AG04450 (cell line): ENCODE measurements at places on chromosomes 13 and 19.

GRCh38 chr13:101944521-101944920, 457.3 kb downstream of the FGF14 start:
- no peak for DNase-seq

DNA sequence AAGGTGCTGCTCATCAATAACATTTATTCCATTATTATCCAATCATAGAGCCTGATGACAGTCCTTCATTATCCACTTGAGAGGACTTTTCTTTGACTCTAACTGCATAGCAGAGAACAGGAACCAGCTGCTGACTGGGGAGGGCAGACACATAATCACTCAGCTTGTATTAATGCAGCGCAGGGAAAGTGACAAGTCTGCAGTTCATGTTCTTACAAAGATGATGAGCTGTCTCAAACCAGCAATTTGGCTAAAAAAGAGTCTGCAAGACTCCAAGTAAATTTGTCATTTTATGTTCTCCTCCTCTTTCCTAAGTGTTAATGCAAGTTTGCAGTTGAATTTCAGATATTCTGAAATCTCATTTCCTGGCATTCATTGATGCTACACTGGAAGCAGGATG, 40.0 kb upstream of the CBY2 start:
- DNase-seq = no peak

GRCh38 chr19:15476325-15476724, 3.0 kb downstream of the PGLYRP2 start:
- DNase-seq = no peak

DNA sequence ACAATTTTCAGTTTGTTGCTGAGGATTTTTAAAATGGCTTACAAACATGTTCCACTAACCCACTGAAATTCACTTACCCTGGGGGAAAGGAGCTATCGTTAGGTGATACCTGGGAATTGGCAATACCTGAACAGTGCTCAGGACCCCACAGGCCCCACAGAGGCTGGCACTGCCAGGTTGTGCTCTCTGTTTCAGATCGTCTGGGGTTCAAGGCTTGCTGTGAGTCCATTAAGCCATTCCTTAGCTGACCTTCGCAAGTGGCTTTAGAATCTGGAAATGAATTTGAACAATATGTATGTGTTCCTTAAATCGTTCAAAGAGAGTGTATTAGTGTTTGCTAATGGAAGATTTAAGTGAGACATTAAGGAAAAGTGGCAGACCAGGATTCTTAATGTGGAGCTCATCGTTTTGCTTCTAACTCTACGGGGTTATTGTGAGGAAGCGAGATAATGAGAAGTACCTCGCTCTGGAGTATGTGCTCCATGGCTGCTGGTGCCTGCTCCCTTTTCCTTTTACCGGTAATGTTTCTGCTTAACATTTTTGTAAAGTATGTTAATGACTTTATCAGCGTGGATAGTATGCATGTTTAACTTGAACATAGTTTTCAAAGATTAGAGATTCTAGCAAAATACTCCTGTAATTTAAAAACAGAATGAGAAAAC, 13.6 kb downstream of the KLF5 start:
- DNase-seq = no peak

DNA sequence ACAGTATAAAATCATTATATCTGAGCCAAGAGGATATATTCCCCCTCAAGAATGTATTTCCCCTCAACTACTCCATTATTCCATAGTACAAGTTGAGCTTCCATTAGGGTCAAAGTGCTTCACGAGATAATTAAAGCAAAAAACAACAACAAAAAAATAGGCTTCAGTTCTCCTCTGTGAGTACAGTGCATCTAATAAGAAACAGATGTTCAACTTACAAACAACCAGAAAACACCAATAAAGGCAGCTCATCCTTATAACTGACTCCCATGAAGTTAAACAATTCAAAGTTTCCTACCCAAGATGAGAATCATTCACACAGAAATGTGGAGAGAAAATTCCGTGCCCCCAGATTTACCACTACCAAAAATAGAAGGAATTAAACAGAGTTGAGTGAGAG, 854.4 kb downstream of the PCDH9 start:
- DNase-seq = no peak

GRCh38 chr19:41376998-41377365, 649 bp downstream of the TMEM91 start:
- DNase-seq = no peak

- no peak for DNase-seq
Measured at GRCh38 chr13:107811233-107812013, 403.9 kb downstream of the LIG4 start.

DNA sequence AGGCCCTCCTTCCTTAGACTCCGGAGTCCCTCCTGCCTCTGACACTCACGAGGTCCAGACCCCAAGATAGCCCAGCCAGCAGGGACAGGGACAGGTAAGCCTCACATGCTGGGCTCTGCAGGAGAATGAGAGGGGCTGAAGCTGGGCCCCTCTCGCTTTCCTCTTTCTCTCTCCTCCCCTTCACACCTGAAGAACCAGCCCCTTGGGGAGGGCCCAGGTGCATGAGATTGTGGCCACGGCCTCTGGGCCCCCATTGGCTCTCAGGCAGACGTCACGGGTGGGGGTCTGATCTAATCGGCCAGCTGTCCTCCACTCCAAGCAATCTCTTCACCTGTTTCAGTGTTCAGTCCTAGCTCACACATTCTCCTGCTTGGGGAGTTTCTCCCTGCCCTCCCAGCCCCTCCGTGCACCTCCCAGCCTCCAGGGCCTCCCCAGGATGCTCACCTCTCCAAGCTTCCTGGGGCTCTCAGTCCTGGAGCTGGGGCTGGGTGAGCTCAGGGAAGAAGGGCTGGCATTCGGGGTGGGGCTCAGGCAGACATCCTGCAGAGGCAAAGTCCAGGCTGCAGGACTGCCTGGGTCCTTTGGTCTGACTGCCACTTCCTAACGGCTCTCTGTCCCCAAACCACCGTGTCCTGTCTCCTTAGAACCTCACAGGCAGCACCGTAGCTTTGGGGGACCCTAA, 2.8 kb downstream of the TMEM150B start:
- DNase-seq = no peak

GRCh38 chr19:33273881-33274662, 28.3 kb downstream of the CEBPA start:
- DNase-seq = peak; percentile 34

DNA sequence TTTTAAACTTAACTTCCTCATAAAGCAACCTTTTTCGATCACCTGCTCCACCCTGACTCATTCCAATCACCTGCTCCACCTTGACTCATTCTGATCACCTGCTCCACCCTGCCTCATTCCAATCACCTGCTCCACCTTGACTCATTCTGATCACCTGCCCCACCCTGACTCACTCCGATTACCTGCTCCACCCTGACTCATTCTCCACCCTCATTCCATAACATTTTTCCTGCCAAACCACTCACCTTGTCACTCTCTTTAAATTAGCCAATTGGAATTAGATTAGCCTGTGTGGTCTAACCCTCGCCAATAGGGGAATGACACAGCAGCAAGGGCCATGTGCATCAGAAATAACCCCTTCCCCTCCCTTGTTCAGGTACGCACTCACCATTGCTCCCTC, 31.9 kb upstream of the ZNF83 start:
- no peak for DNase-seq

DNA sequence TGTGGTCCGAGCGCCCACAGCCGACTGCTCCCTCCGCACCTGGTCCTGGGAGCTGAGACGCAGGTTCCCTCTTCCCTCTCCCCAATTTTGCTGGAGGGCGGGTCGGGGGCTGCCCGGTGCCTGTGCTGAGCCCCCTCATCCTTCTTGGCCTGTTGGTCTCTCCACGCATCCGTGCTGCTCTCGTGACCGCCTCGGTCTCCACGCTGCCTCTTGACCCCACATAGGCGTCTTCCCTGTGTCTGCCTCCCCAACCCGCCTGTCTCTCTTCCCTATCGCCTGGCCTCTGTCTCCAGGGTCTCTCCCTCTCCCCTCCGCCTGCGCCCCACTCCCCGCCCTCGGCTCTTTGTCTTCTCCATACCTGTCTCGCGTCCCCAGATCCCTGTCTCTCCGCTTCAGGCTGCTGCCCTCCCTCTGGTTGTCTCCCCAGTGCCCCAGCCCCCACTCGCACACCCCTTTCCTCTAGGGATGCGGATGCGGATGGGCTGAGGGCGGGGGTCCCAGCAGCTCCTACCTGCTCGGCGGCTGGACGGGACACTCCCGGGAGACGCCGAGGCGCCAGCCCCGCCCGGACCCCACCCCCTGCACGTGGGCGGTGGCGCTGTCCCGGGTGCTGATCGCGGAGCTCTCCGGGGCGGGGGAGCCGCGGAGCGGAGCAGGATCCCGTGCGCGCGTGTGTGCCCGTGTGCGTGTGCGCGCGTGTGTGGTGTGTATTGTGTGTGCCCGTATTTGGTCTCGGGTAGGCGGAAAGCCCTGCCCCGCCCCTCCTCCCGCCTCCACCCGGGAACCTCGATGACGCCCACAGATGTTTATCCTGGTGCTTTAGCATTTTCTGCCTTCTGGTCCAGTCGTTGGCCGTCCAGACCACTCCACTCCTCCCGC, at the start of gene SYT5:
SYT5 (minus strand) TSS at position 684 of the 879 bp plus-strand sequence. CDS start 1,248 bp downstream, outside the sequence.
- no peak for DNase-seq

GRCh38 chr19:18701250-18701608, 17.7 kb downstream of the CRTC1 start:
- no peak for DNase-seq

DNA sequence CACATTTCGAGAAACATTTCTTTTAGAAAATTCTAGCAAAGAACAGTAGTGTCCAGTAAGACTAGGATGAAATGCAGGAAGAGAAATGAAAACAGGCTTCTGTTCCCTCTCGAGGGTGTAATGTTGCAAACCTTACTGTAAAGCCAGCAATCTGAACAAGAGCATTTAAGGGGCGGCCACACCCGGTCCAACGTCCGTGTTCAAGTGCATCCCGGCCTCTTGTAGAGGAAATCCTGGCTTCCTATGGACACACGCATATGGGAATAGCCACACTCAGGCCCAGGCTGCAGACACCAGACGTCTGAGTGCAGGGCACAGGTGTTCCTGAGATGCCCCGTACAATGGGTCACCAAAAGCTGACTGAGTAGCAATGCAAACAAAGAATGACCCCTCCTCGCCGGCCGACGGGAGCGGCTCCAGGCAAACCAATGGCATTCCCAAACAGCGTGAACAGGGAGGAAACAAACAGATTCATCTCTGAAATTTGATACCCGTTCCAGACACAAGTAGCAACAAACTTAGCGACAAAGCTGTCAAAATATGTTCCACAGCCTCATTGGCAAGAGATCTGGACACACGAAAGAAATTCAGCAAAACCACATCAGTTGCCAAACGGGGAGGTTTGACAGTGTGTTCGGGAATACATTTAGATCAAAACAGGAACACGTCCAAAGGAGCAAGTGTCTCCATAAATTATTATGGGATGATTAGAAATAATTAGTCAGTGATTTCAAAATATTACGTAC, 278.6 kb upstream of the TSHZ3 start:
- DNase-seq = no peak

DNA sequence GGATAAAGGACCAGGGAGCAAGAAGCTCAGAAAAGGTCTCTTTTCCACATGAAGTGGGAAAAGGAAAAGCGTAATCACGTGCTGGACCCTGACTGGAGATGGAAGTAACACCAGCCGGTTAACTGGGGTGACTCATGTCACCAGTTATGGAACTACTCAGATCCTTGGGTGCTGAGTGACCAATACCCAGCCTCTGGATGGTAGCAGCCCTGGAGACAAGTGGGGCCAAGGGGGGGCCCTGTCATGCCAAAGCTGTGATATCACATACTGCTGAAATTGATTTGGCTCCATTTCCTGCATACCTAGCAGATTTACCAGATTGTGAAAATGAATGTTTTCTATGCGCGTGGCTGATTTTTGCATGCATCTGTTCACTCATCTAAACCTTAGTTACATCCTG, 158.9 kb downstream of the ZIC5 start:
- DNase-seq = no peak

- no peak for DNase-seq
Measured at GRCh38 chr13:53466576-53466975, 438.0 kb downstream of the OLFM4 start.

DNA sequence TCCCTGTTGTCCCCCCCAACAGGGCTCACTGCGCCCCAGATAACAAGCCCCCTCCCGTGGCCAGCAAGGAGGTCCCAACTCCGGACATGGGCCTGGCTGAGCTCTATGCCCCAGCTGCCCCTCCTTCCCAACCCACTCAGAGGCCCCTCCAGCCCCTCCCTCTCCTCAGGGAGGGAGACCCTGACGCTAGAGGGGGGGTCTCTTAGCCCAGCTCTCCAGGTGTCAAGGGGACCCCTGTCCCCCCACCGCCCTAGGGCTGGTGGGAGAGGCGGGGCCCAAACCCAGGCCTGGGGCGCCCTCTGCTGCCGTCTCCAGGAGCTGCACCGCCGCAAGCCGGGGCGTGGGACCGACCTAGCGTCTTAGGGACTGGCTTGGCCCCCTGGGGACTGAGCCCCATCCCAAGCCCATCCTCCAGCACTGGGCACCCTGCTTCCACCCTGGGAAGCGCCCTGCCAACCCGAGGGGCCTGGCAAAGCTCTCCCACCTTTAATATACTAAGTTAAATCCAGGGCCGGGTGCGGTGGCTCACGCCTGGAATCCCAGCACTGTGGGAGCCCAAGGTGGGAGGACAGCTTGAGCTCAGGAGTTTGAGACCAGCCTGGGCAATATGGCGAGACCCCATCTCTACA, 1.4 kb downstream of the GRIN3B start:
- no peak for DNase-seq

DNA sequence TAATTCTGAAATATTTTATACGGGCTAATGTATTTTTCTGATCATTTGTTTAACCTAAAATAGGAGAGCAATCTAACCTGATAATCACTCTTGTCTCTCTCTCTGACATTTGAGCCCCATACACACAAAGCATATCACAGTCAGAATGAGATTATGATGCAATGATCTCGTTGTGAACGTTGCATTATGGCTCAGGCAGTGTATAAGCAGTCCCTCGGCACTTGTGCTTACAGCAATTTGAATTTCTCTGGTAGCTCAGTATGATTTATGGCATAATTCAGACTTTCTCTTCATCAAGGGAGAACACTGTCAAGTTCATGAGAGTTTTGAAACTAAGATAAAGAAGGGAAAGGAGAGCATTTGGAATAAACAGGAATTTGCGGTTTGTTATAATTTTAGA, 256.1 kb downstream of the DACH1 start:
- no peak for DNase-seq

GRCh38 chr13:50306156-50306555, 290.9 kb downstream of the KCNRG start:
- DNase-seq = no peak

DNA sequence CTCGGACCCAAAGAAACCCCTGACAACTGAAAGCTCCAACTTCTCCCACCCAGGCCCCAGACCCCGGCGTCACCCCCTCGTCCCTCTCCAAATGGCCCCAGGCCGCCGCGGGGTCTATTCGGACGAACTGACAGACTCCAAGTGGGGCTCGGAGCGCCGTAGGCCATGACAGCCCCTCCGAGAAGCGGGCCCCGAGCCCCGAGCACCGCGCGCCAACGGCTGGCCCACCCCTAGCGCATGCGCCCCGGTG, 360 bp downstream of the DDX39A start:
- DNase-seq = no peak
